ENCODE measurements at places on chromosomes 12 and 14.

- DNase-seq: no peak
Observed at GRCh38 chr14:76715101-76715500, 46.2 kb upstream of the VASH1 start.

DNA sequence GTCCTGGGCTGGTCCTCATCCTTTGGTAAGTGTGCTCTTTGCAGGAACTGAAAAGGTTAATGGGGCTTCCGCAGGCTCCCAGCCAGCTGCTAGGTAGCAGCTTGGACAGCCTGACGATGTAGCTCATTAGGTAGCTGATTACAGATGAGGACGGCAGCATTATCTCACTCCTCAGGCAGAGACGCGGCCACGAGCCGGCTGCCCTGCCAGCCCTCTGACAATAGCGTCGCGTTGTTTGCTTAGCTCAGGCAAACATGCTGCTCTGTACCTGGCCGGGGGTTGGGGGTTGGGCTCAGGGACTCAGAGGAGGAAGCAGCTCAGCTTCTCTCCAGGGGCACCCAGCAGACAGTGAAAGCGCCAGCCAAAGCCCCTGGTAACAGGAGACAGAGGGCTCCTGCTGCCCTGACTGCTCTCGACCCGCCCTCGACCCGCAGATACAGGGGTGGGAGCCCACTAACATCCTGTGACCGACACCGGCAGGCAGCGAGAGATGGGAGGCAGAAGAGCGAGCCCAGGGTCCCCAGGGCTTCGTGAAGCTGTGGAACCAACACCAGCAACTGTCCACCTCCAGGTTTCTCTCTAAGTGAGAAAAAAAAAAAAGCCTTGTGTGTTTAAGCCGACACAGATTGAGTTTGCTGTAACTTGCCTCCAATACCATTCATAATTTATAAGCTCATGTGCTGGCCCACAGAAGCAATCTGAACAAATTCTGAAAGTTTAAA, 53.4 kb upstream of the DLK1 start:
- peak; percentile 47 for DNase-seq

GRCh38 chr12:84361651-84362551, 550.7 kb downstream of the SLC6A15 start:
- DNase-seq: no peak

DNA sequence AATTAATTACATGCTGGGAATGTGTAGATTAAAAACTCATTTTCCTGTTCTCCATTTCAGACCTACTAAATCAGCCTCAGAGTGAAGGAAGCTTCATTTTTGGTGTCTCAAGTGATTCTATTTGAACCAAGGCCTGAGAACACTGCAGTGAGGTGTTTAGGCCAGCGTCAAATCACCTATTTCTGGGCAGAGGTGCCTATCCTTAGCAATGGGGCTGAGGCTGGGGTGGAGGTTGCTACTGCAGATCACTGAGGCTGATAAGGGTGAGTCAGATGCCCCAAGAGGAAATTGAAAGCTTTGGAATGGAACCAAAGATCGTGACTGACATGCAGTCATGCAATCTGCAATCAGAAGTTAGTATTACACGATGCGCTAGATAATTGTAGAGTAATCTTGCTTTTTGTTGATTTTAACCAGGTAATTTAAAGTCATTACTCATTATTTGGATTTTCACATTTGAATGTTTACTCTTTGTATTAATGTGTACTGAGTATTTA, 4.4 kb downstream of the TXNRD1 start:
- DNase-seq: no peak

DNA sequence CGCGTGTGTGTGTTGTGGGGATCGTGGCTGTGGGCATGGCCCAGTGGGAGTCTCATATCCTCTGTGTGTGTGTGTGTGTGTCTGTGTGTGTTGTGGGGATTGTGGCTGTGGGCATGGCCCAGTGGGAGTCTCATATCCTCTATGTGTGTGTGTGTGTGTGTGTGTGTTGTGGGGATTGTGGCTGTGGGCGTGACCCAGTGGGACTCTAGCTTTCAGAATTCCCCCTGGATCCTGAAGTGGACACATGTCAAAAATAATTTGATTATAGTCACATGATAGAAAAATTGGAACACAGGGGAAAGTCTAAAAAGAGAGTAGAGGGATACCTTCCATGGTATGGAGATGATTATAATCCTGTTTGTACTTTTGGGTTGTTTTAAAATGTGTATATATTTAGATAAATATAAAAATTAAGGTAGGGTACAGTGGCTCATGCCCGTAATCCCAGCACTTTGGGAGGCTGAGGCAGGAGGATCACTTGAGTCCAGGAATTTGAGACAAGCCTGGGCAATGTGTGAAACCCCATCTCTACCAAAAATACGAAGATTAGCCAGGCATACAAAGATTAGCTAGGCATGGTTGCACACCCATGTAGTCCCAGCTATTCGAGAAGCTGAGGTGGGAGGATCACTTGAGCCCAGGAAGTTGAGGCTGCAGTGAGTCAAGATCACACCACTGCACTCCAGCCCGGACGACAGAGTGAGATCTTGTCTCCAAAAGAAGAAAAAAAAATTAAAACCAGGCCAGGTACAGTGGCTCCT, 11.0 kb downstream of the PAPLN start:
- DNase-seq: no peak

Data from NCI-H187 treated with DMSO at 0.1 percent for 48 hours (cell line).